ENCODE measurements at places on chromosomes 5 and 9.

- DNase-seq = no peak
These were observed 12.8 kb downstream of the TRAF1 start for GRCh38 chr9:120913647-120914264.

- no peak for DNase-seq
These were observed 12.5 kb downstream of the MAPKAP1 start for GRCh38 chr9:125694478-125694877.

- no peak for DNase-seq
These were observed 25.8 kb downstream of the ZBTB34 start for GRCh38 chr9:126886034-126886822.

GRCh38 chr5:61701877-61702602 lies 370.0 kb downstream of the ZSWIM6 start:
- DNase-seq = no peak

DNA sequence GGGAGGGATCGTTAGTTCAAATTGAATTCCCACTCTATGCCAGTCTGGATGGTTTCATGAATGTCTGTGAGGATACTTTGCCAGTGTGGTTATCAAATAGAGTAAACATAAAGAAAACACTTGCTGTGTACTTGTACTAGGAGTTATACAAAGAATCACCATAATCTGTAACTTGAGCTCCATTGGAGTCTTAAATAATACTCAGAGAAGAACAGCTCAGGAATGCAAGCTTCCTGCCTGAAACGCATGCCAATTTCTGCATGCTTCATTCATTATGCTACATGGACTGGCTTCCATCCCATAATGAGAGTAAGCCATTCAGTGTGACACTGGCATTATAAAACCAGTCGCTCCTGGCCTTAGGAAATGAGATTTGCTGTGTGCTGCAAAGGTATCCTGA lies 351.4 kb downstream of the SEMA5A start:
- no peak for DNase-seq

Data from type B pancreatic cell (in vitro differentiated cells).